ENCODE measurements at places on chromosomes 12 and 14.
A peak's percentile ranks its signal among the peaks of the same experiment; 100 is the strongest.

DNA sequence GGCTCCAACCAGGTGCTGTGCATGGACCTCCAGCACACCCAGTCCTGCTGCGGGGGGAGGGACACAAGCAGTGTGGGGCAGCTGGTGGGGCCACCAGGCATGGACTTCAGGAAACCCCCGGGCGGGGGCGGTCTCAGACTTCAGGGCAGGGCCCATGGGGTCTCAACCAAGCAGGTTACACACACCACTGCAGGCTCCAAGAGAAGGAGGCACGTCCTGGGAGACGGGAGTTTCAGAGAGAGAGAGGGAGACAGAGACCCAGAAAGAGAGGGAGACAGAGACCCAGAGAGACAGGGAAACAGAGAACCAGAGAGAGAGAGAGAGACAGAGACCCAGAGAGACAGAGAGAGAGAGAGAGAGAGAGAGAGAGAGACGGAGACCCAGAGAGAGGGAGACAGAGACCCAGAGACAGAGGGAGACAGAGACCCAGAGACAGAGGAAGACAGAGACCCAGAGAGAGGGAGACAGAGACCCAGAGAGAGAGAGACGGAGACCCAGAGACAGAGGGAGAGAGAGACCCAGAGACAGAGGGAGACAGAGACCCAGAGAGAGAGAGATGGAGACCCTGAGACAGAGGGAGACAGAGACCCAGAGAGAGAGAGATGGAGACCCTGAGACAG, 128.9 kb downstream of the NCOR2 start:
- DNase-seq, result no peak

DNA sequence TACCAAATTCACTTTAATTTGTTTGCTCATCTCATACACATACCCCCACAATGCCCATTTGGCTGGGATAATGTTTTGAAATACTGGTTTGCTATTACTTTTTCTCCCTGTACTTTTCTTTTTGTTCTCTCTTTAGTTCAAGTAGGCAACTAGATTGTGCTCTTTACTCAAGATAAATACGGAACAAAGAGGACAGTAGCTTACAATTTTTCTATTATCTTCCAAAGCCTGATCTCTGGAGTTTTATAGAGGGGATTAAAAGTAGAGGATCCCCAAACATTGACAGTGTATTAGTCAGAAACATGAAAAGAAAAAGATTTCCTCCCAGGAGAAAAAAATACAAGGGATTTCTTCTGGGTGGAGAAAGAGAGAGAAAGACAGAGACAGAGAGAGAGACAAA, 102.1 kb upstream of the FSCB start:
- DNase-seq, result no peak

DNA sequence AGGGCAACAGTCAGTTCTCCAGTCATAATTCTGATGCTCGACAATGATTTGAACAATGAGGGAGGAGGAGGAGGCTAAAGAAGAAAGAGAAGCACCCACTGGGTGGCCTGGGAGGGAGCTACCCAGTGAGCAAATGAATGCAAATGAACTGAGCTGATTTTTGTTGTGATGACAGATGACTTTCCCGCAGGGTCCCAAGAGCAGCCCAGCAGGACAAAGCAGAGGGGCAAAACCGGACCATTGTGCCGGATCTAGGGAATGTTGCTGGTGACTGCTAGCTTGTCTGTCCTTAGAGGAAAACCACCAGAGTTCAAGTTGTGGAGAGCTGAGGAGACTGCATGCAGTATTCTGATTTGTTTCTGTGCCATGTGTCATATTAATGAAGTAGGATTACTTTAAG, 162.8 kb downstream of the MON2 start:
- DNase-seq, result no peak

GRCh38 chr12:52942901-52943181, 6.1 kb upstream of the KRT18 start:
- no peak for DNase-seq

DNA sequence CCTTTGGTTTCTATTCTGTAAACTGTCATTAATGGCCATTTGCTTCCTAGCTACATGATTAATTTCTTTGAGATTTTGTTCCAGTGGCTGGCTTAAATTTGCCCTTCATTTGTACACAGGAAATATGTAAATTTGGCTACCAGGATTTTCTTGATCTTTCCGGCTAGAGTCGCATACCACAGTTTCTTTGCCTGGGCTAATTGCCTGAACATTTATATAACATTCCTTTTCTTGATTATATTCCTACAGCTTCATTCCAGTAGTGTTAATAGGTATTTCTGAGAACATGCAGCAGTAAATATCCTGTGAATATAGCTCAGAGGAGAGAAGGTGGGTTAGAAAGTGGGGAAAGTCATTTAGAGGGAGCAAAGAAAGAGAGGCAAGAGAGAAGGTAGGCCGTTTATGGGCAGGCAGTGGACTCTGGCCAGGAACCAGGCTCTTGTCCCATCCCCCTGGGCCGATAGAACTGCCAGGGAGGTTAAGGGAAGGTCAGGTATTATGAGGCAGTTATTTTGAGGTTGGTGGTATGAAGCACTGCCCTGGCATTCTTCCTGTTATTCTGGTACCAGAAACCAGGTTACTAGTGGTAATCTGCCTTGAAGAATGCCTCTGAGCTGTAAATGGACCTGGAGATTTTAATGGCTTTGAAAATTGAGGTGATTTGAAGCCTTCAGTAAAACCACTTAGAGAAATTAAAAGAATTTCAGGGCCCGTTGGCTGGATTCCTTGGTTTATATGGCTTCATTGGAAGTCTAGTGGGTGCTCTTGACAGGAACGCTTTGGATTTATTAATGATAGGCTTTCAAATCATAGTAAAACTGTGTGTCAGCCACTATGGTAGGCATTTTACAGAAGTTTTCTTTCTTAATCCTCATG, 4.4 kb downstream of the RNF10 start:
- DNase-seq, result peak; percentile 55

DNA sequence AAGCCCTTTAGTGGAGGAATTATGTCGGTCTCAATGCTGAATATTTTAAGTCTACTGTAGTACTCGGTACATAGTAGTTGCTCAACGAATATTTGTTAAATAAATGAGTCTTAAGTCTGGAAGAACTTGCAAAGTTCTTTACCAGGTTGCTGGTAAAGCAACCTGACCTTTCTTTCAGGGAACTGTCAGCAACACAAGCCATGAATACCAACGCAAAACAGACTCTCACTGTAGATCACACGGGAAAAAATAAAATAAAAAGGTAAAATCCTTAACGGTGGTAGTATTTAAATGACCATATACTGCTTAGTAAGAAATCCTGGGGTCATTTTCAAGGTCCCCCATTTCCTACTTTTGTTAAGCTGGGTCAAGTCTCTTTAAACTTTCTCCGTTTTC, 447 bp upstream of the NUBPL start:
- DNase-seq, result no peak

- DNase-seq, result no peak
Observed at GRCh38 chr12:28222081-28222700, 31.9 kb downstream of the CCDC91 start.

GRCh38 chr14:61140872-61141271, 140.3 kb downstream of the TMEM30B start:
- peak; percentile 71 for DNase-seq

DNA sequence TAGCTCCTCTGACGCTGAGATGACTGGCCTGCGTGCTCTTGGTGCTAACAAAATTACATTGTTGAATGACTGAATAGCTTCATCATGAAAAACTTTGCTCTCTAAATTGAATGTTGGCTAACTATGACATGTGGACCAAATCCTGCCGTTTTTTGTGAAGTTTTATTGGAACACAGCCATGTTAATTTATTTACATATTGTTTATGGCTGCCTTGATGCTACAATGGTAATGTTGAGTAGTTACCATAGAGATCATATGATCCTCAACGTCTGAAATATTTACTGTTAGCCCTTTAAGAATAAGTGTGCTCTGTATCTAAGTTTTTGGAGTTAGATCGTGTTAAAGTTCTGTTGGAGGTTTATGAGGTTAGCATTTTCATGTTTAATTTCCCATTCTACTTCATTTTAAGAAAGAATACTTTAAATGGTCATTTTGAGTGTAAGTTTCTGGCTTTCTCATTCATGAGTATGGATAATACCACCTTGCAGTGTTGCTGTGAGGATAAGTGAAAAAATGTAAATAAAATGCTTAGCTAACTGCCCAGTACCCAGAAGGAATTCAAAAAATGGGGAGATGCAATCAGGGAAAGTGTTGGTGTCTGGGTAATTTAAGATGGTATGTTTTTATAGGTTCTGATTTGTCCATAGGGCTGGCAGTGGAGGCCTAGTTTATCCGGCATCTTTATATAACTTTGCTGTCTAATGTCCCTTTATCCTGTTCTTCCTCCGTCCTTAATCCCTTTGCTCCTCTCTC, 35.3 kb downstream of the NUBPL start:
- no peak for DNase-seq

DNA sequence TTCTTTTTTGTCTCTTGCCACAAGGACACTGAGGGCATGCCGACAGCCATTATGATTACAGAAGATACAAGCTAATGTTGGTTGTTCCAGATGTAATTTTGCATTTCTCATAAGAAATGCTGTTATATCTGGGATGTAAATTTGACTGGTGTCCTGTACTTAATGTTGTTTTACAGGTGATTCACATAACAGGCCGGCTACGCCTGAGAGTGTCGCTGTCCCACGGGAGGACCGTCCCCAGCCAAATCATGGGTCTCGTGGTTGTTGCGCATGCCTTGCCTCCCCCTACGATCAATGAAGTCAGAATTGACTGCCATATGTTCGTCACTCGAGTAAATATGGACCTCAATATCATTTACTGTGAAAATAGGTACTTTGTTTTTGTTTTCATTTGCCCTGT, 176.7 kb downstream of the EGLN3 start:
- DNase-seq, result no peak

DNA sequence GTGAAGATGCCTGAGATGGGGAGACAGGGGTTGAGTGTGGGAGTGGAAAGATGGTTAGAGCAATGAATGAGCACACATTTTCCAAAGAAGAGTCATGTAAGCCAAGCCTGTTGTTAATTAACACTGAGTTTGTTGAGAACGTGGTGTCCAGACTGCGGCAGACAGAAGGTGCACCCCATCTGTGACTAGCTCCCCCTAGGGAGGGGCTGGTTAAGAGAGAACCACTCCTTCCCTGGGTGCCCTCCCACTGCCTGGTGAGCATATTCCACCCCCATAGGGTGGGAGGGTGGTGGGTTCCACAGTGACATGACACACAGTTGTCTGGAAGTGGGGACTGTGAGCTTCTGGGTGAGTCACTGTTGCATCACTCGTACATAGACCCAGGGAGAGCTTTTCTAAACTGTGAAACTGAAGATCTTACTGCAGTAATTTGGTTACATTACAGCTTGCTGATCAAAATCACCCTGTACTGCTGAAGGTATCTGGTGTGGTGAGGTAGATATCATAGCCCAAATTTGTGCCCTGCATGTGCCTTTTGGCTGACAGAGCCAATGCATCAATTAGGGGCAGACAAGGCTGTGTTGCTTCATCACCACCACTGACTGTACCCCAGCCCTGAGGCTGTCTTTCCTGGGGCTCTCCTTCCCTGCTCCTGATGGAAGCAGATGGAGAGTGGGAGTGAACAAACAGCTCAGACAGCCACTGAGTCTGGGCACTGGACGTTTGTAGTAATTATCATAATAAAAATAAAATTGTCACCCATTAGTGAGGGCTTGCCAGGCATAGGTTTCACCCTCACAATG, 150.9 kb downstream of the EMP1 start:
- DNase-seq, result peak; percentile 81

- DNase-seq, result peak; percentile 27
Observed at GRCh38 chr12:113955109-113955970, 10.8 kb downstream of the RBM19 start.
